ENCODE measurements at places on chromosomes 11 and 22. TPM values are rescaled to one million over a fixed set of nuclear protein-coding genes. Genes with fewer than 3 reads are reported as not detected.
A peak's percentile ranks its signal among the peaks of the same experiment; 100 is the strongest.

DNA sequence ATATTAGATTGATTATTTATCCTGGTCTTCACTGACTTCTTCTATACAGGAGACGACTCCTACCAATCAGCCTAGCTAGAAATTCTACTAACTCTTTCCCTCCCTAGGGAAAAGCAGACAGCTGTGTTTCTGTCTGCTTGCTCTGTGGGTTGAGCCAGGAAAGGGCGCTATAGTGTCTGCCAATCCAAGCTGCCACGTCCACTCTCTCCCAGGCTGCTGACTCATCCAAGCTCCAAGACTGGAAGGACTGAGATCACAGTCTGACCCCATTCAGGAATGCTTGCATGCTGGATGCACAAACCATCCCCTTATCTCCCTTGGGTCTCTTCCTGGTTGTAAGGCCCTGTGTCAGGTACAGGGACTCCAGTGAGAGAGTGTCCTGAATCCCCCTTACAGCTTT, 955.6 kb downstream of the OPCML start:
- DNase-seq = no peak

DNA sequence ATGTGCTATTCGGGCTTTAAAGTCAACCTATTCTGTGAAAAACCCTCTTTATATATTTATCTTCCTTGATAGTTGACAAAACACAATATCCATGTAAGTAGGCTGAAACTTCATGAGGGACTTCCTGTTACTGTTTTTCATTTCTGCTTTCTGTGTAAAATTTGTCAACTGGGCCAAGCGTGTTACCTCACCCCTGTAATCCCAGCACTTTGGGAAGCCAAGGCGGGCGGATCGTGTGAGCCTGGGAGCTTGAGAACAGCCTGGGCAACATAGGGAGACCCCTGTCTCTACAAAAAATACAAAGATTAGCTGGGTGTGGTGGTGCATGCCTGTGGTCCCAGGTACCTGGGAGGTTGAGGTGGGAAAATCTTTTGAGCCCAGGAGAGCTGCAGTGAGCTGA, 66.5 kb upstream of the SLC25A18 start:
- no peak for DNase-seq

The OR6T1 gene
- polyA plus RNA-seq = not detected

DNA sequence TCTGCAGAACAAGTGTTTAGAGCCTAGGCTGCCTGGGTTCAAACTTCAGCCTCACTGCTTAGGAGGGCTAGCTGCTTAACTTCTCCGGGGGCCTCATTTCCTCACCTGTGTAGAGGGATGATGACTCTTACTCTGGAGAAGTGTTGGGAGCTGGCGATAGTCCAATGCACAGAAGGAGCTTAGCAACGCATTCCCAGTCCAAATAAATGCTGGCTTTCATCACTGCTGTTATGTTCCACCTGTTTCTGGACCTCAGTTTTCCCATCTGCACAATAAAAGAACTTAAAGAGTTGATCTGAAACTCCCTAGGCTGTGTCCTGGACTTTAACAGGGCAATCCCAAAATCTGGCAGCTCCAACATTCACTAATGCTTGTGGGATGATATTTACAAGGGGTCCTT, 337.8 kb downstream of the MIAT start:
- peak; percentile 13 for DNase-seq

GRCh38 chr22:39907047-39907446, 6.2 kb downstream of the GRAP2 start:
- DNase-seq = no peak

- no peak for DNase-seq
Measured at GRCh38 chr11:110829873-110830272, 117.6 kb upstream of the ARHGAP20 start.

DNA sequence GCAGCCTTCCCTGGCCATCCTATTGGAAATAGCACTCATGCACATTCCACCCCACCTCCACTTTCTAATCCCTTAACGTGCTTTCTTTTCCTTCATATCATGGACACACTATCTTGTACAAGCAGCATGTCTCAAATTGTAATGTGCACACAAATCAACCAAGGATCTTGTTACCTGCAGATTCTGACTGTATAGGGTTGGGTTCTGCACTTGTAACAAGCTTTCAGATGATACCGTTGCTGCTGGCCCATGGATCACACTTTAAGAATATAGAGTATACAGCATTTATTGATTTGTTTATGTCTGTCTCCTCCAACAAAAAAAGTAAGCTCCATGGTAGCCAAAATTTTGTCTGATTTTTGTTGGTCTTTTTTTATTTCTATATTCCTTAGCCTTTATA, 32.4 kb upstream of the POU2AF1 start:
- no peak for DNase-seq

All from large intestine (tissue), 12 donors.